MV-4-11 (cell line): ENCODE measurements at places on chromosomes 1 and 21.

GRCh38 chr1:64699327-64699726 lies 45.5 kb upstream of the RAVER2 start:
- no peak for DNase-seq

- DNase-seq = peak; percentile 7
Measured at GRCh38 chr21:17045214-17045853, 467.5 kb upstream of the CXADR start.

GRCh38 chr1:9675393-9675792 lies 23.9 kb downstream of the PIK3CD start:
- no peak for DNase-seq

DNA sequence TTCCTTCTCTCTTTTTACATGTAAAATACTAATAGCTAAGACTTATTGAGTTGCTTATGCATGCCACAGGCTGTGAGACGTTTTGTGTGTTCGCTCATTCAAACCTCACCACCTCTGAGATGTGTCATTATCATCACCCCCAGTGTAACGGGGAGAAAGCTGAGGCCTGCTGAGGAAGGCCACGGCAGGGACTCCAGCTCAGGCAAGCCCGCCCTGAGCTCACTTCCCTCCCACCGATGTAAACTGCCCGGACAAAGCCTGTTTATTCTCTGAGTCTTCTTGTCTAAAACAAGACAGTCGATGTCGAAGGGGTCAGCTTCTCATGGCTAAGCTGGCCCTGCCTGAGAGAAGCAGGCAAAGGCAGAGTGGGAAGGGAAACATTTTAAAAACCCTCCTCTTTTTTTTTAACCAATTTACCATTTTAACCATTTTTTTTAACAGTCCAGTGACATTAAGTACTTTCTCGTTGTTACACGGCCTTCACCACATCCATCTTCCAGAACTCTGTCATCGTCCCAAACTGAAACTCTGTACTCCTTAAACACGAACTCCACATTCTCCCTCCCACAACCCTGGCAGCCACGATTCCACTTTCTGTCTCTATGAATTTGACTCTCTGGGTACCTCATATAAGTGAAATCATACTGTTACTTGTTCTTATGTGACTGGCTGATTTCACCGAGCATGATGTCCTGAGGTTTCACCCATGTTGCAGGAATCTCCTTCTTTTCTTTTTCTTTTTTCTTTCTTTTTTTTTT lies 204.8 kb upstream of the GALNT2 start:
- DNase-seq = no peak

DNA sequence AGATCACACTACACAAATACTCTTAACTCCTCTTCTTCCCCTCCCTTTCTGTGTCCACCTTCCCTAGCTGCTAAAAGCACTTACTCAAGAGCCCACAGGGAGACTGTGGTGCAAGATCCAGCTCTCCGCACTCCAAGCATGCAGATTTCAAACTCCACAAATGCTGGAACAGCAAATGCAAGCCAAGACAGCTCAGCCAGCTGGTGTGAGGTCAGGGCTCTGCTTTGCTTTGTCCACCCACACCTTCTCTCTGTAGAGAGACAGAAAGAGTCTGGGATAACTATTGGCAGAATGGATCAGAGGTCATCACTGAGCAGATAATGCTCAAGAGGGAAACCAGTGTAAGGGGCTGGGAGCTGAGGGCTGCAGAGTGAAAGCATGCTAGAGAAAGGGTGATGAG lies 45.2 kb upstream of the DPT start:
- DNase-seq = no peak
